ENCODE measurements at places on chromosomes 3 and 15. TPM values are rescaled to one million over a fixed set of nuclear protein-coding genes. Genes with fewer than 3 reads are reported as not detected.

- no peaks in the 10 kb centered on the region for H3K4me1 ChIP-seq
- no peaks in the 10 kb centered on the region for H3K27me3 ChIP-seq
- no peak overlapping the region for H3K27ac ChIP-seq
- H3K4me3 ChIP-seq: no peak overlapping the region
- H3K36me3 ChIP-seq: no peaks in the 10 kb centered on the region
Measured at GRCh38 chr3:9955067-9955502, 2.9 kb upstream of the PRRT3 start.

DNA sequence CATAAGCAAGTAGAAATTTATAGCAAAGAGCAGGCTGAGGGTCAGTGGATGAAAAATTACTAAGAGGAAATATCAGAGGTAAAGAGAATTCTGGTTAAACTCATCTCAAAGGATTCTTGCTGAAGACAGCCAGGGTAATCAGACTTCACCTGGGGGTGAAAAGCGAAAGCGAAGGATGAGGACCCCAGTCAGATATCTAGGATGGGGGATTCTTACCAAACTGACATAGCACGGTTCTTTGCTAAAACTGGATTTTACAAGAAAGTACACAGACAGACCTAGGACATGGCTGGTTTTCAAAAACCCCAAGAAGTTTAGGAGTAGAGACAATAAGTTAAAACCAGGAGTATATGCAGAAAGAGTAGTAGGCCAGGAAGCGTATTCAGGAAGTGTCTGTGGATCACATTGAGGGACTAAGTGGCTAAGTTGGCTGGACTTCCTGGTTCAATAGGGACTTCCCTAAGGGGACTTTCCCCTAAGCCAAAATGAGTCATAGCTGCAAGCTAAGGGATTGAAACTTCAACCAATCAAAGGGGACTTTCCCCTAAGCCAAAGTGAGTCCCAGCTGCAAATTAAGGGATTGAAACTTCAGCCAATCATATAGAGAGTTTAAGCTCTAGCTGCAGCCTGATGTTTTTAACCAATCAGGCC lies 2.4 kb upstream of the CFAP91 start:
- H3K27ac ChIP-seq: peak overlapping the region; percentile 3
- H3K36me3 ChIP-seq: no peaks in the 10 kb centered on the region
- H3K4me1 ChIP-seq: peaks cover 12% of the 10 kb centered on the region
- no peaks in the 10 kb centered on the region for H3K27me3 ChIP-seq
- H3K4me3 ChIP-seq: no peak overlapping the region

- no peaks in the 10 kb centered on the region for H3K27me3 ChIP-seq
- H3K4me3 ChIP-seq: no peak overlapping the region
- peak overlapping the region; percentile 56 for H3K27ac ChIP-seq
- no peaks in the 10 kb centered on the region for H3K36me3 ChIP-seq
Measured at GRCh38 chr3:31918179-31919150, 62.6 kb downstream of the OSBPL10 start.

- no peak overlapping the region for H3K4me3 ChIP-seq
- no peak overlapping the region for H3K27ac ChIP-seq
- no peak for DNase-seq
- no peaks in the 10 kb centered on the region for H3K27me3 ChIP-seq
Measured at GRCh38 chr3:156723182-156723619, 48.8 kb downstream of the TIPARP start.

Gene COPS2
- 39.9 TPM for total RNA-seq

- DNase-seq: peak; percentile 75
- H3K4me3 ChIP-seq: no peak overlapping the region
- no peaks in the 10 kb centered on the region for H3K36me3 ChIP-seq
- H3K27me3 ChIP-seq: no peaks in the 10 kb centered on the region
- no peak overlapping the region for H3K27ac ChIP-seq
Measured at GRCh38 chr3:14879211-14879874, 60.6 kb downstream of the FGD5 start.

GRCh38 chr3:64681827-64682226 lies 6.0 kb downstream of the ADAMTS9 start:
- H3K4me3 ChIP-seq: no peak overlapping the region
- DNase-seq: no peak
- no peaks in the 10 kb centered on the region for H3K36me3 ChIP-seq
- H3K27me3 ChIP-seq: no peaks in the 10 kb centered on the region
- H3K4me1 ChIP-seq: no peaks in the 10 kb centered on the region
- H3K27ac ChIP-seq: no peak overlapping the region

Gene LRRC34
- not detected for total RNA-seq

Gene ZMYND10
- total RNA-seq: 0.38 TPM

Gene SHQ1
- 105 TPM for total RNA-seq

Data from Peyer's patch (tissue), 4 donors.